ENCODE measurements at places on chromosomes 4 and X.

- DNase-seq, result no peak
Observed at GRCh38 chrX:143121477-143121876, 95.7 kb downstream of the SPANXN4 start.

GRCh38 chr4:113758372-113758771 lies 3.2 kb downstream of the CAMK2D start:
- no peak for DNase-seq

DNA sequence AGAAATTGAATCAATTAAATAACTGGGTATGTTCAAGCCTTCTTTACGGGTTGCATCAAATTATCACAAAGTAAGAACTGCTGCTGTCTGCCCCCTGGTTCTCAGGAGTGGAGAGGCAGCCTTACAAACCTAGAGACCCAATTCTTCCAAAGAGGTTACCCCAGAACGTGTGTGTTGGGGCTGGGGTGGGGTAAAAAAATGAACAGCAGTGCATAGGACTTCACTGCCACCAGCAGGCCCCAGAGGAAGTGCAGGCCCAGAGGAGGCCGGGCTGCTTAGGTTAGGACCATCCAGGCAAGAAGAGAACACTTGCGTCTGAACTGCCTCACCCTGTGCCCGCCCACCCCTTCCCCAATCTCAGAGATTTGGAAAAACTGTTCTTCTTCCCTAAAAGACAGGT lies 1.5 kb upstream of the NWD2 start:
- DNase-seq, result no peak

- no peak for DNase-seq
Observed at GRCh38 chr4:25104591-25104990, 55.7 kb downstream of the SEPSECS start.

- DNase-seq, result no peak
Observed at GRCh38 chr4:89242216-89242615, 65.4 kb downstream of the GPRIN3 start.

DNA sequence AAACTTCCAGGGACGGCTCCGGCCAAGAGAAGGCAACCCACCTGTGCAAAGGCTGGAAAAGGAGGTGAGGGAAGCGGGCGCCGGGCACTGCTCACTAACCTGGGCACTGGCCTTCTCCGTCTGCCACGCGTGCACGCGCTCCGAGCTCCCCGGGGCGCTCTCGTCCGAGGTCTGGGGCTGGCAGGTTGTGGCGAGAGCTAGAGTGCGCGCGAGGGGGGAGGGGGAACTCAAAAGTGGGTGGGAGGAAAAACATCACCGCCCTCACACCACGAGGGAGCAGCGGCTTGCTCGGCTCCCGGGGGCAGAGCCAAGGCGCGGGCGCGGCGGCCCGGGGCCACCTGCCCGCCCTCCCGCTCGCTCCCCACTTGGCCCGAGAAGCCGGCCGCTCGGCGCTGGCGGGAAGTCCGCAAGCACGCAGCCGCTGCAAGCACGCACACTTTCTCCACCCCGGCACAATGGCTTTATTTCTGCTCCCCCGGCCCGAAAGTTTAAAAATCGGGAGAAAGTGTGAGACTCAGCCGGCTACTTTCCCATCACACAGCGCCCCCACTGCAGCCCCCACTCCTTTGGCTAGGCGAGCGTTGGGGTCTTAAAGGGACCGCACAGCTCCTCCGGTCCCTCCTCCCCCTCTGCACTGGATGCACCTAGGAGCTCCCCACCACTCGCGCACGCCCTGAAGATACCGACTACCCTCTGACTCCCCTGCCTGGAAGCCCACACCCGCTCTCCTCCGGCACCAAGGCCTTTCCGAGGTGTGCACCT lies at the start of gene CHRDL1:
Gene CHRDL1 (minus strand): TSS at position 173 of the 762 bp plus-strand sequence. CDS start 3,636 bp downstream, outside the sequence.
- no peak for DNase-seq

All from brain pericyte (primary cell).